SK-N-SH treated with all-trans-retinoic acid at 6 μM for 48 hours (cell line): ENCODE measurements at places on chromosomes 13 and 19.

GRCh38 chr13:46899801-46900200 is 2.9 kb upstream of the HTR2A start:
- no peak for ATAC-seq

- ATAC-seq: peak; percentile 96
Measured at GRCh38 chr13:41905600-41906254, 55.2 kb downstream of the VWA8 start.

GRCh38 chr19:30896554-30896953 is 452.7 kb downstream of the TSHZ3 start:
- ATAC-seq: no peak

- ATAC-seq: no peak
Measured at GRCh38 chr13:114013336-114013735, 39.5 kb upstream of the C13orf46 start.
